ENCODE measurements at places on chromosomes 16 and 17. TPM values are rescaled to one million over a fixed set of nuclear protein-coding genes. Genes with fewer than 3 reads are reported as not detected.
A peak's percentile ranks its signal among the peaks of the same experiment; 100 is the strongest.

DNA sequence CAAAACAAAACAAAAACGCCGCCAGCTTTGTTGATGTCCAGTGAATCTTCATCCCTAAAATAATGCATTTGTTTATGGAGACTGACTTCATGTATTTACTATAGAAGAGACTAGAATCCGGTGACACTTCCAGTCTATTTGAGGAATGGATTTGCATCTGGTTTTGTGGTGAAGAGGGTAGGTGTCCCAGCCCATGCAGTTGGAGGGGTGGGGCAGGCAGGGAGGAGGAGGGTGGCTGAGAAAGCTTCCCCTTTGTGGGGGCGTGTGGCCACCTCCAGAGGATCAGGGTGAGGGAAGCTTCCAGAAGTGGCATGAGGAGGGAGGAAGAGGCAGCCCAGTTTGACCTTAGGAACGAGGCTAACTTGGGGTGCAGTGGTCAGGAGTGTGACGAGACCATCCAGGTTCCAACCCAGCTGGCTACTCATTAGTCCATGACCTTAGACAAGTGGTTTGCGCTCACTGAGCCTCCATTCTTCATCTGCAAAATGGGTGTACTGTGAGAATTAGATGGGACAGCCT, 69.5 kb downstream of the CMIP start:
- DNase-seq: no peak

GRCh38 chr16:85372627-85373372, 240.3 kb upstream of the GSE1 start:
- DNase-seq: no peak

DNA sequence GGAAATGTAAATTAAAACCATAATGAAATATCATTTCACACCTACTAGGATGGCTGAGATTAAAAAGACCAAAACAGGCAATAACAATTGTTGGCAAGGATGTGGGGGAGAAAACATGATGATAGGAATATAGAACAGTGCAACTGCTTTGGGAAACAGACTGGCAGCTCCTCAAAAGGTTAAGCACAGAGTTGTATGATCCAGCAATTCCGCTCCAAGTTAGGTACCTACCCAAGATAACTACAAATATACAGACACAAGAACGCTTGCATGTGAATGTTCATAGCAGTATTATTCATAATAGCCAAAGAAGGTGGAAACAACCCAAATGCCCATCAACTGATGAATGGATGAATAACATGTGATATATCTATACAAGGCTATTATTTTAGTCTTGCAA, 35.0 kb upstream of the MAP3K14 start:
- no peak for DNase-seq

The FSCN2 gene
- polyA plus RNA-seq: 3.5 TPM

- no peak for DNase-seq
Measured at GRCh38 chr17:71192039-71192555, 928.7 kb upstream of the SOX9 start.

The KRTAP1-1 gene
- not detected for polyA plus RNA-seq

DNA sequence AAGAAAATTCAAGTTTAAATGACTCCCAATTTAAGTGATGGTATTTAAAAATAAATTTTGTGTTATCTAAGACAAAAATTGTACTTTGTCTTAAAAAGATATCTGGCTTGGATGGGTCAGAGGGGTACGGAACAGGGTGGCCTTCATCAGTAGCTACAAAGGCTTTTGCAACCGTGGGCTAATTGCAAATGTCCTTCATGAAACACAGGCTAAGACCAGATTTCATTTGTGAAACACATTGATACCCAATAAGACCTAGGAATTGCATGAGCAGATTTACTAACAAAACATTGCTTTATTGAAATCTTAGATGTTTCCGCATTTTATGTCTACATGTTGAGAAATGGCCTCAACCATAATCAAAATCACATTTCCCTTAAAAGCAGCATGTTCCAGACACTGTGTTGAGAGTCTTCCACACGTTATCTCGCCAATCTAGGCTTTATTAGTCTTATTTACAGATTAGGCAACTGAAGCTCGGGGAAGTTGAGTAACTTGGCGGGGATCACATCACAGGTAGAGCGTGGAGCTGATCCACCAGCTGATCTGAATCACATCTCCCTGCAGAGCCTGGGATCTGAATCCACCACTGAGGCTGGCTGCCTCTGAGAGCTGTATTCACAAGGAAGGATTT, 21.8 kb downstream of the FBXO39 start:
- no peak for DNase-seq

GRCh38 chr17:73645050-73645871, 1.0 kb upstream of the SDK2 start:
- DNase-seq: peak; percentile 54

The CACNA1G gene
- polyA plus RNA-seq: 8.4 TPM

- no peak for DNase-seq
Measured at GRCh38 chr16:81646561-81646960, 132.5 kb upstream of the PLCG2 start.

DNA sequence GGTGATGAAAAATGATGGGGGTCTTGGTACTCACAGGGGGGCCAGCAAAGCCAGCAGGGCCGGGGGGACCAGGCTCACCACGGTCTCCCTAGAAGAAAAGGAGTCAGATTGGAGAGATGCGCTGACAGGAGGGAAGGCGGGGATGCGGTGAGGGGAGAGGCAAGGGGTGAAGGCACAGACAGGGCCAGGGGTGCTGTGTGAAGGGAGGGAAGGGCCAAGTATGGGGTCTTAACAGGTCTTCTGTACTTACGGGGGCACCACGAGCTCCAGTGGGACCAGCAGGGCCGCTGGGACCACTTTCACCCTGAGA, 11.2 kb downstream of the COL1A1 start:
- no peak for DNase-seq
